ENCODE measurements at places on chromosomes 3 and 15.

DNA sequence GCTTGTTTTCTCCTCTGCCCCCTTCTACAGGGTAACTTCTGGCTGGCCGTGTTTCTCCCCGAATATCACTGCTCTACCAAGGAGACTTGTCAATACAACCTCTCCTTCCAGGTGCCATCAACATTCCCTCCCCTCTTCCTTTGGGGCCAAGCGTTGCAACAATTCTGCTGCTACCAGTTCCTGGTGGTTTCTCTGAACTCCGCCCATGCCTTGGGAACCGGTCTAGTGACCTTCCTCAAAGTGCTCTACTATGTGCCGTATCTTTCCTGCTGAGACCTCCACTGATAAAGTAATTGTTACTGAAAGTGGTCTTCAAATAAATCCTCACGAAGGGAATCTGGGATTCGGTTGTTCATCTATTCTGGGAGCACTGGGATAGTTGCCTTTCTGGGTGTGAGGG, 26.2 kb downstream of the PCSK6 start:
- no peak for DNase-seq

- no peak for DNase-seq
These were observed 187.4 kb upstream of the LINGO1 start for GRCh38 chr15:77819851-77820728.

DNA sequence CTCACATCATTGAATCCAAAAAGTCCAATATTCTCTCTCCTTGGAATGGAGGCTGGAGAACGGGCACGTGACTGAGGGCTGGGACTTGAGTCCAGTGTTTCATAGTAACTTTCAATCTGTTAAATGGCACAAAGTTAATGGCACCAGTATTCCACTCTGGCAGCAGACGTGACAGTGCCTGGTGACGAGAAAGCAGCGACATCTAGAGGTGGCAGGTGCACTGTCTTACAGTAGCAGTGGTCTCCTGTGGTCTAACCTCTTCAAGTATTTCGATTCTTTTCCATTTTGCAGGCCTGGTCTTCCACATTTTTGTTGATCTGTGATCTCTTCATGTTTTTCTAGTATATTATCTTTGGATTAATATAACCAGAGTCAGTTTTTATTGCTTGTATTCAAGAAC, 107.1 kb downstream of the OXSM start:
- no peak for DNase-seq

DNA sequence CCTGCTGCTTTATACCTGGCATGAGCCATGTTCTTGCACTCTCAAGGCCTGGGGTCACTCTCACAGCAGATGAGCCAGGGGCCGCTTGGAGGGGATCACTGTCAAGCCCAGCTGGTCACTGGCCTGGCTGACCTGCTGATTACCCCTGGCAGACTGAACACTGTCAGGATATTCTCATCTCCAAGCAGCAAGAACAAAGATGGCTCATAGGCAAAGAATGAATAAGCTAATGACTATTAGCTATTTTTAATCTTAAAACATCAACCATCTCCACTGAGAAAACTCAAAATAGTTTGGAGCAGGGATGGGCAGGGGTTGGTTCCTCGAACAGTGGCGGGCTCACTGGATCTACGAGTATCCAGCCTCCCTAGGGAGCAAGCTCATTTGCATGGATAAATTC, 64.4 kb upstream of the ACAN start:
- no peak for DNase-seq

GRCh38 chr3:169457807-169458697, 205.5 kb downstream of the MECOM start:
- no peak for DNase-seq

- DNase-seq: no peak
These were observed 19.6 kb downstream of the NR2F2 start for GRCh38 chr15:96349857-96350720.

DNA sequence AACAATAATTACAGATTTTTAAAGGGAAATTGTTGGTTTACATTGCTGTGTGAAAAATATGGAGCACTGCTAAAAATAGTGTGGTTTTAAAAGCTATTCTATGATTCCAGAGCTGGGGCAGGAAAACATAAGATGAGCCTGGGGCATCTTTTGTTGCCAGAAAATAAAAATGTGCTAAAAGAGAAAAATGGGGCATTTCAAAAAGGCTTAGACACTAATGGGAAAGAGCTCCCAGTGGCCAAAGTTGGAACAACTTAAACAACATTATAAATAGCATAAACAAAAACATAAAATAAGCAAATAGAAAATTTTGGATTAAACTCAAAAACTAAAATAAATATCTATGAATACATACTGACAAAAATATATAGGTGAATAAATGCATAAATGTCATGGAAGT, 478.9 kb downstream of the NLGN1 start:
- DNase-seq: no peak

- DNase-seq: no peak
These were observed at the start of gene MCF2L2 for GRCh38 chr3:183428447-183429211. TSS of gene MCF2L2 (minus strand) at chr3:183428619. CDS start at chr3:183427977, 642 bp downstream.

DNA sequence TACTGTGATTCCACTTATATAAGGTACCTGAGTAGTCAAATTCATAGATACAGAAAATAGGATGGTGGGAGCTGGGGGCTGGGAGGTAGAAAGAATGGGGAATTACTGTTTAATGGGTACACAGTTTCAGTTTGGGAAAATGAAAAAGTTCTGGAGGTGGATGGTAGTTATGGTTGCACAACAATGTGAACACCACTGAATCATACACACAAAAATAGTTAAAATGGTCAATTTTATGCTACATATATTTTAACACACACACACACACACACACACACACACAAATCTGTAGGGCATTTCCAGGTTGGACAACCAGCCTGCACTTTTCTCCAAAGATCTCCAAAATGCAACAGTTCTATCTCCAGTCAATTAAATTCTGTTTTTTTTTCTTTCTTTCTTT, 1.4 kb downstream of the CCDC32 start:
- DNase-seq: no peak

DNA sequence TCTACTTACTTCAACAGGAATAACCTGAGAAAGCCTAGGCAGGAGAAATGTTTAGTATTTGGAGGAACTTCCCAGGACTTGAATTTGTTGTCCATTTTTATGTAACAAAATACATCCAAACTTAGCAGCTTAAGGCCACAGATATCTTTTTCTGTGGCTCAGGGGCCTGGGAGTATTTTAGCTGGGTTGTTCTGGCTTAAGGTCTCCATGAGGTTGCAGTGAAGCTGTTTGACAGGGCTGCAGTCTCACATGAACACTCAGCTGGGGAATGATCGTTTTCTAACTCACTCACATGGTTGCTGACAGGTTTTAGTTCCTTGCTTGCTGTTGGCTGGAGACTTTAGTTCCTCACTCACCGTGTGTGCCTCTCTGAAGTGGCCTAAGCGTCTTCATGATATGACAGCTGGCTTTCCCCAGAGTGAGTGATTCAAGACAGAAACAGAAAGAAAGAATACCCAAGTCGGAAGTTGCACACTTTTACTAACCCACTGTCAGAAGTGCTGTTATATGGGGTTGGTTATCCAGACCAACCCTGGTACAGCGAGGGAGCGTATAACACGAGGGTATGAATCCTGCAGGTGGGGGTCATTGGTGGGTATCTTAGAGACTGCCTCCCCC, 229.7 kb upstream of the TBL1XR1 start:
- no peak for DNase-seq
